Activated CD8-positive, alpha-beta memory T cell treated with anti-CD3 and anti-CD28 coated beads, Interleukin-2, amount 50 U/mL, for 48 hours (primary cell): ENCODE measurements at places on chromosomes 1 and 21.

DNA sequence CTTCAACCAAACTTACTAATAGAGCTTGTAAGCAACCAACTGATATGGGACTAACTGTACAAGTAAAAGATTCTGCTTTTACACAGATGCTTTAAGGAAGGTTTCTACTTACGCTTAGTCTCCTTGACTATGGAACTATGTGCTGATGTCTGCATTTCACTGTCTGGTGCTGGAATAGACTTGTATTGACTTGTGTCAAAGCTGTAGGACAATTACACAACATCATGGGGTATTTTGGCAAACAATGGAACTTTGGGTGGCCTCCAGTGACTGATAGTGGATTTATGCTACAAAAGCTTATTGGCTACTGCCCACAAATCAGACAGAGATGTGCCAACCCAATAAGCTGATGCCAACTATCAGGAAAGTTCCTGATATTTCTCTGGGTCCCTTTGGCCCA lies 10.6 kb downstream of the CBR1 start:
- no peak for DNase-seq

GRCh38 chr1:211335522-211336157 lies 9.0 kb downstream of the TRAF5 start:
- peak; percentile 52 for DNase-seq

DNA sequence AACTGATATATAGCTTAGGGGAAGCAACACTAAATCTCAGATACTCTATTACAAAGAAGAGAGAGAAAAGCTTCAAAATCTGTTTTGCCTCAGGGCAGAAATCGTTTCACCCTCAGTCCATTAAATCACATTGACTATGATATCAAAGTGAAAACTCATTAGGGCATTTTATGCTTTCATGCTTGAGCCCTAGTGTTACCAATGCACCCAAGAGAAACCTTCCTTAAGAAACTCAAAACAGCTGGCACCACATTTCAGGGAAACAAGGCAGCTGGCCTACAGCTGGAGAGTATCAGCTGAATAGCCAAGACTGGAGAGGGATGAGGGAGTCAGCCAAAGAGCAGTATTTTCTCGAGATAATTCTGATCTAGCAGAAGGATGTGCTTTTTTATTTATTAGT lies 14.9 kb downstream of the COLGALT2 start:
- DNase-seq = no peak

DNA sequence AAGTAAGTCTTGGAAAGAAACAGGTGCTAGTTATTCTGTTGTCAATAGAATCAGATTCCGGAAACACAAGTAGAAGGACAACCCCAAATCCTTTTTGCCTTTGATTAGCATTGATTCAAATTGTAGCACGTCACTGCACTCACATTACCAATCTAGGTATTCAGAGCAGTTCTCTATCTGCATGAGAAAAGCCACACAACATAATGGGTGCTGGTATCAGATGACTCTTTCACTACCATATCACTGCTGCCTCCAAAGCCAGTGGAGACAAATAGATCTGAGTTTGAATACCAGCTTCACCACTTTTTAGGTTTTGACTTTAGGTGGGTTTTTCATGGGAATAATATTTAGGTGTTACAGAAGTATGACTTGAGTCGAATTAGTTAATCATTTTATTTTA lies 38.9 kb downstream of the RTCA start:
- DNase-seq = no peak

- no peak for DNase-seq
These were observed 15.0 kb upstream of the DUSP23 start for GRCh38 chr1:159765806-159766205.

DNA sequence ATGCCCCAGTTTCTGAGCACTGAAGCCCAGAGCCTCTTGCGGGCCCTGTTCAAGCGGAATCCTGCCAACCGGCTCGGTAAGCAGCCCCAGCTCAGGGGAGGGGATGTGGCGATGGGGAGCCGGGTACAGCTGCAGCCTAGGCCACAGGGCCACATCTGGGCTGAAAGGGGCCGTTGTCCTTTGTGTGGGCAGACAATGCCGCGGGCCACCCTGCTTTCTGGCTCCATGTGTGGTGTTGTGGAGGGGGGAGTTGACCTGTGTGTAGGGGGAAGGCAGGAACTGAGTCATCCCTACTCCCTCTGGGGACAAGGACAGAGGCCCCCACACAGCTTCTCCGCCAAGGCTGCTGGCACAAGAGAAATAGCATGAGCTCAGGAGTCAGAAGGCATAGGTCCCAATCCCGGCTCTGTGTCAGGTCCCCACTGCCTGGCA lies 26.0 kb downstream of the RPS6KA1 start:
- DNase-seq = no peak

DNA sequence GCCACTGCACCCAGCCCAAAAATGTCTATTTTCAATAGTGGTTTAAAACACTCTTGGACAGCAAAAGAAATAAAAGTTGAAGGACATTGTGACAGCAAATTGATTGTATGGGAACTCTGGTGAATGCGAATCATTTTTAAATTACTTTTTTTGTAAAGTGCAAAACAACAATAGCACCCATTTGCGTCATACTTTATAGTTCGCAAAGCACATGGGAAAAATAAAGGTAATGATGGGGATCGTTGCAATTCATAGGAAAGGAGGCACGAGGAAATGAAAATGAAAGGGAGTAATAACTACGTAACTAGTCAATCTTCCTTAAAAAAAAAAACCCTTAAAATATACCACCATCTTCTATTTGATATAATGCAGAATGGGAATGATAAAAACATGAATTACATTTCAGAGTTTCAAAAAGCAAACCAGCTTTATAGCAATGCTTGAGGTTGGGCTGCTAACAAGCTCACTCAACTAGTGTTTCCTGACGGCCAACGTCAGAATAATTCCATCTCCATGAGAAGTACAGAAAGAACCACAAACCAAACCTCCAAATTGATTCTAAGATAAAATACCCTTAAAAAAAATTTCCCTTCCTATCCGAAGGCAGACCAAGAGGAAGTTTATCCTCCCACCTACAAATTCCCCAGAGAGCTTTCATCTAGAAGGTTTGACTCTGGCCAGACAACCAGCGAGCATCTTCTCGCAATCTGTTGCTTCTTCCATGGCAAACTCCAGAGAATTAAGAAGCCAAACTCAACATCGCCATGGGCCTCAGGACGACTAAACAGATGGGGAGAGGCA lies at the start of gene EDARADD:
Gene EDARADD (plus strand): TSS at position 606 of the 801 bp plus-strand sequence. CDS start 159 bp downstream, at position 765.
- no peak for DNase-seq

GRCh38 chr1:30323841-30324240 lies 399.5 kb downstream of the MATN1 start:
- no peak for DNase-seq
